ENCODE measurements at places on chromosomes 7 and 10.

DNA sequence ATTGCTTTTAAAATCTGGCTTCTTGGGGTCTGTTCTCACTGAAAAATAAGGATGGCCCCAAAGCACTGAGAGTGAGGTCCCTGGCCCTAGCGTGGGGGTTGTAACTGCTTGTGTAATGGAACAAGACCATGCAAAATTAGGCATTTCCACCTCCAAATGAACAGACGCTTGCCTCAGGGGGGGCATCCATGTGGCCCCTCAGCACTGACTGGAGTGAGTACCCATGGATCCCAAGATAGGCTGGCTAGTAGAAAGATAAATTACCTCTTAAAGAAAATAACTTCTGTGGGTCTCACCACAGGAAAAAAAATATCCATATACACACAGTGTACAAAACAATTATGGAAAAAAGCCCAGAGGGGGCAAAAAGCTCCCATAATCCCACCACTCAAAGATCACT lies 15.2 kb upstream of the CPA1 start:
- no peak for DNase-seq

- no peak for DNase-seq
These were observed 54.8 kb upstream of the CALCR start for GRCh38 chr7:93629291-93629801.

DNA sequence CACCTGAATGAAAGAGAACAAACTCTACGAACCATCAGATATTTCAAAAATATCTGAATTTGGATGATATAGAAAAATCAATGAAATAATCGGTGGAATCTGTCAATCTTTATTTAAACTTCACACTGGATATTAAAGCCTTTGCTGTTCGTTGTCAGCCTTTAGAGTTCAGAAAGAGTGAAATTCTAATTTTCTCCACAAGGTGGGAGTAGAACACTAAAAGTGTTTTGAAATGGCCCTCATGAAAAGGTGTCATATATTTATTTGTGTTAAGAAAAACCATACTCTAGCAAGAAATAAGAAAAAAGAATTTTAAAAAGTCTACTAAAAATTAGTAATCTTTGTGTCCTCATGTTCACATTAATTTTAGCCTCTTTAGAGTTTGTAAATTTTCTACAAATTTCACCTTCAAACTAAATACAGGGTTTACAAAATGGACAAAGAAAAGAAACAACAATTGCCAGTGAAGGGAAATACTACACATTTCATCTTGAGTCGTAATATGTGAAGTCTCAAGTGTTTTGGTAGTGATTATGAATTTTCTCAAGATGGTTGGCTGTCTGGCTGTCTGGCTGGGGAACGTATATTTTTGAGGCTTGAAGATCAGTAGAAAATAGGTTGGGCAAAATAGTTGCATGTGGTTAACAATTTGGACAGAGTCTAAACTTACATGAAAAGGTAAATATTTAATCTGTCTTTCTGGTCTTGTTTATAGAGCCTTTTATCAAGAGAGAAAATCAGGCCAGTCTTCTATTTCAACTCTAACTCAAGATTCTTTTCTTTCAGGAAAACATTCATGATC lies 43.7 kb downstream of the DNAJB9 start:
- peak; percentile 23 for DNase-seq

- no peak for DNase-seq
These were observed 26.7 kb downstream of the TBC1D12 start for GRCh38 chr10:94428766-94429707.

DNA sequence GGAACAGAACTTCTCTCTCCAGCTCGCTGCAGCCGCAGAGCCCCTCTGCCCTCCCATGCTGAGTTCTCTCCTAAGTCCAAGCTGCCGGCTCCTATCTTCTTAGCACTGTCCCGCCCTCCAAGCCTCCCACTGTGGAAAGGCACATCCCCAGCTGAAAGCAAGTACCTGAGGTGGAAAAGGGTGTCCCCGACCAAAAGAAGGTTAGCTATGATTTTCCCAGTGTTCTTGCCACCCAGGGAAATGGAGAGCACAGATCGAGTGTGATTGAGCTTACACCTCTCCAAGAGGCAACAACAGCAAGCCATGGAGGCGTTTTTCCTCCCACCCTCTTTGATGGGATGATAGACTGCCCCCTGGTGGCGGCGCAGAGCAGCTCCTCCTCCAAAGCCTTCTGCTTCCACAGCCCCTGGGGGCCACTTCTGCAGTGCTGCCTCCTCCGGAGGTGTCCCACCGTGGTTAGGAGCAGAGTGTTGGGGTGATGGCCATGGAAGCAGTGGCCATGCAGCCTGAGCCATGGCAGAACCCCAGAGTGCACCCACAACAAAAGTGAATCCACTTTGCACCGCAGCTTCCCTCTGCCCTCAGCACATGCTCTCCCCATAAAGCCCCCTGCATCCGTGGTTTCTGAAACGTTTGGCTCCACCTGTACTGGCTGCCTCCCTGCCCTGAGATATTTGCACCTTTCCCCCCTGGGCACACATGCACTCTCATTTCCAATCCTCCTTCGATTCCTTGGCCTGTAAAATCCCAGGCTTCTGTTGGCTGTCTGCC lies 143.1 kb upstream of the STK17A start:
- peak; percentile 83 for DNase-seq

DNA sequence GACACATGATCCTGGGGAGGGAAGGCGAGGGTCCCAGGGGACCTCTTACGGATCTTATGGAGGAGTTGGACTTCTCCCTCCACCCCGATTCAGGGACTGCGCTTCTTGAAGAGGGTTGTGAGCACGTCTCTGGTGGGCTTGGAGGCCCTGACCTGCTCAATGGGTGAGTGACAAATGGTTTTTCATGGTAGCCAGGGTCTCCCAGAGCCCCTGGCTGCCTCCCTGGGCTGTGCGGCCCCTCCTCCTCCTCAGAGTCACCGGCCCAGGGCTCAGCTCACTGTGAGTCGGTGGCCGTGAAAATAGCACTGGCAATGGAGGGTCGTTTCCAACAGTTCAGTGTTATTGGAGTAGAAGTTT lies 26.6 kb downstream of the INPP5A start:
- no peak for DNase-seq

DNA sequence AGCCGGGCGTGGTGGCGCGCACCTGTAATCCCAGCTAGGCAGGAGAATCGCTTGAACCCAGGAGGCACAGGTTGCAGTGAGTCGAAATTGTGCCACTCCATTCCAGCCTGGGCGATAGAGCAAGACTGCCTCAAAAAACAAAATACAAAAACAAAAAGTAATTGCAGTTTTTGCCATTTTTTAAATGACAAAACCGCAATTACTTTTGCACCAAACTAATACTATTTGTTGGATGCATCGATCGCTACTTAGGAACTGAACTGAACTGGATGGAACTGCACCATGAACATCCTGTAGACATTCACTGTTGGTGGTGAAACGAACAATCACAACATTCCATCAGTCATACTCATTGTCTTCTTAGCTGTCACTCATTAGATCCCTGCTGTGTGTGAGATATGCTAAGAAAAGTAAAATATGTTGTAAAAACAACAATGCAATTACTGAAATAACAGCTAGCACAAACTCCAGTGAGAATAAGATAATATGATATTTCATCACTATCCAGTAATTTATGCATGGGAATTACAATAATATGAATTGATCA lies 341.2 kb downstream of the ACTR3B start:
- DNase-seq = no peak

- DNase-seq = no peak
These were observed 18.6 kb upstream of the VDAC2 start for GRCh38 chr10:75191821-75192568.

DNA sequence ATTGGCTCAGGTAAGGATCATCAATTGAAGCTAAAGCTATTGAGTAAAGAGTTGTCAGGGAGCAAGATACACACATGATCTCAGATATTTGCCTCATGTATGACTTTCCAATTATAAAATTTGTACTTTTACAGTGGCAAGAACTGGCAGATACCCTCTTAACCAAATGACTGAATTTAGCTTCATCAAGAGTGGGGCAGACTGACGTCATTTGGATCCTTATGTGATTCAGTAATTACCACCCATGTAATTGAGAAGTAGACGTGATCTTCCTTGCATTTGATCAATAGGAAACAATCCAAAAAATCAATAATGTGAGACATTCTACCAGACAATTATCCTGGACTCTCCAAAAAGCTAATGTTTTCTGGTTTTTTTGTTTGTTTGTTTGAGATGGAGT lies 8.9 kb downstream of the LRRC72 start:
- DNase-seq = no peak

- DNase-seq = no peak
These were observed 2.1 kb downstream of the PDK4 start for GRCh38 chr7:95594185-95594584.

- DNase-seq = no peak
These were observed 91.6 kb upstream of the ANKRD1 start for GRCh38 chr10:91012502-91012901.

DNA sequence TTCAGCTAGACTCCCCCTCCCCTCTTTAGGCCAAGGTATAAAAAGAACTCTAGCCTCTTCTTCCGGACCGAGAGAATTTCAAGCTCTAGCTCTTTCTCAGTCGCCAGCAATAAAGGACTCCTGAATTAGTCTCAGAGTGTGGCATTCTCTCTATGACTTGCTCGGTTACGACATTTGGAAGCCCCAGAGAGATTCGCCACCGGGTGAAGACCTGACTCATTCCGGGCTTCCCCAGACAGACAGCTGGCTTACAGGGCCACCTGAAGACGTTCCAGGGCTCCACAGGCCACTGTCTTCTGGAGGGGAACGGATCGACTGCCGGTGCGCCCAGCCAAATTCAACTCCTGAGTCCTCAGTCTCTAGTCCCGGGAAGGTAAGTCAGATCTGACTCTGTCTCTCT lies at the start of gene AKR1B15:
TSS of gene AKR1B15 (plus strand) at position 234 of the 400 bp plus-strand sequence. CDS start 15,510 bp downstream, outside the sequence.
- peak; percentile 72 for DNase-seq

DNA sequence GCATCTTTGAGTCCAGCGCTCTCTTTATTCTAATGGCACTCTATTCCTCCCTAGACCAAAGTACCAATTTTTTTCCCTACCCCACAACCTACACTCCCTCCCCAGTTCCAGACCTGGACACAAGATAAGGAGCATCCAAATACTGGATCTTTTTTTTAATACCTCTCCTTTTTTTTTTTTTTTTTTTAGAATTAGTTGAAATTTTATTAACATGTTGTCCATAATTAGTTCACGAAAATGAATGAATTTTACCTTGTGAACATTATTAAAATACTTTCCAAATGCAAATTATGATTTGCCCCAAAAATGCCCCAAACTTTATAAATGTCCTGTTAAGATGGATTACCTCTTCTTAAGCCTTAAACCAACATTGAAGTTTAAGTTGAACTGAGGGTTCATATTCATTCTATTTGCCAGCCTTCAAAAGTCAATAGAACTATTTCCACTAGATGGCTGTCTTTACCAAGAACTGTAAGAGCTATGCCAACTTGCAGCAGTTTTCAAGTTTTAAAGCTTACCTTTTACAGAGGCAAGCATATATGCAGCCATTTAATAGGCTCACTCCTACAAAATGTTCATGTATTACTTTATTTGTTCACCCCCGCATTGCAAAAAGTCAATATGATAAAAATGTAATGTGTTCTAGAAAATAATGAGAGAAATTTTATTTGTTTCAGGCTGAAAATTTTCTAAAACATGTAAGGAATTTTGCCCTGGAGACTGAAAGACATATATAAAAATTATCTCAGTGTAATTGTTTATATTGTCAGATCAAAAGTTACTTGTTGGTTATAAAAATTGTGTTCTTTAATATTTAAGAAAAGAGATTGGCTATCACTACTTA lies 39.7 kb upstream of the TNKS2 start:
- peak; percentile 41 for DNase-seq

DNA sequence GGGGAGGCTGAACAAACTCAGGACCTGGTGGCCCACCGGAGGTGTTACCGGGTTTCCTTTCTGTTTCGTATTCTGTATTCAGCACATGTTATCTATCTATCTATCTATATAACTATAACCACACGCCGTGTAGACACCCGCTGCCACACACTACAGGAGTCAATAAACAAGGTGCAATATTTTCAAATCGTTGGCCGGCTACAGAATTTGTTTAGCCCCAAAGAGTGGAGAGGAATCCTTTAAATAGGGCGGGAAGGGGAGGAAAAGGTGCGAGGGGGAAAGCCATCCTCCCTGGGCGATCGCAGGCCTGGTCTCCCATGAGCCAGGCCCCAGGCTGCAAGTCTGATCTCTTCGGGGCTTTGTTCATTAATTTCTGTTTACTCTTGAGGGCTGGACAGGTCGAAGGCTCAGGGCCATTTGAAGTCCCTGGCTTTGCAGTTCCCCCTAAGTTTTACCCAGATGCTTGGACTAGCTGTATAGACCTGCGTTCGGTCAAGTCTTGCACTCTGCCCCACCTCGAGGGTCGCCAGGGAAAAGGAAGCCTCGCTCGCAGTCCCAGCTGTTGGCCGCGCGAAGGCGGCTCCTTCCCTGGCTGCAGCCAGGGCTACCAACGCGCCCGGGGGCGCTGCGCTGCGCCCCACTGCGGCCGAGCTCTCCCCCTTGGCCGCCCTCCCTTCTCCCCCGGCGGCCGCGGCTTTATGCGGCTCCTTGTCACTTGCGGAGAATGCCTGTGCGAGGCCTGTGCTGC lies 3.8 kb downstream of the NKX2-3 start:
- DNase-seq = peak; percentile 45

Measured in GM13976 (cell line).